Stimulated activated memory B cell treated with anti-CD40 and anti-IgM and Interleukin-4, amounts not matched to agents 10 μg/mL and 1 μg/mL and 100 μg/mL, for 72 hours (primary cell): ENCODE measurements at places on chromosomes 11 and 22.

GRCh38 chr22:33880986-33881385 is 39.3 kb downstream of the LARGE1 start:
- ATAC-seq, result no peak

- no peak for ATAC-seq
Measured at GRCh38 chr22:48902983-48903650, 924.6 kb downstream of the BRD1 start.

GRCh38 chr11:847876-848275 is 5.2 kb downstream of the TSPAN4 start:
- no peak for ATAC-seq

- ATAC-seq, result no peak
Measured at GRCh38 chr11:13010749-13011465, 1.8 kb downstream of the RASSF10 start.

- no peak for ATAC-seq
Measured at GRCh38 chr22:44092636-44093220, 68.6 kb downstream of the PARVB start.

- no peak for ATAC-seq
Measured at GRCh38 chr11:46075168-46075567, 46.1 kb downstream of the PHF21A start.

GRCh38 chr22:38286915-38287669 is 14.3 kb upstream of the TMEM184B start:
- no peak for ATAC-seq

DNA sequence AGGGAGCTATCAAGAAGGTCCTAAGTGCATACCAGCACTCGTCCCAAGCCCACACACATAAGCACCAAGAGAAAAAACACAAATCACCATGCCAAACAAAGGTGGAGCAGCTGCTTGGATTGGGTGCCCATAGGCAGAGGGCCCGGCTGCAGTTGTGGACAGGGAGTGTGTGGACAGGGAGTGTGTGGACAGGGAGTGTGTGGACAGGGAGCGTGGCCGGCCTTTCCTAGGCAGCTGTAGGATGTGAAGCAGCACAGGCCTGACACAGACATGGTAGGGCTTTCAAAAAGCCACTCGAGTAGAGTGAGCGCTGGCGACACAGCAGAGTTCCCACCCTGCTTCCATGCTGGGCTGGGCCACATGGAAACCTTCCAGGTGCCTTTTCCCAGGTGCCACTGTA is 3.5 kb downstream of the RTL6 start:
- no peak for ATAC-seq

- ATAC-seq, result no peak
Measured at GRCh38 chr11:111428113-111428876, 49.2 kb upstream of the POU2AF1 start.

- ATAC-seq, result no peak
Measured at GRCh38 chr22:31199187-31199586, 12.9 kb upstream of the LIMK2 start.

- ATAC-seq, result no peak
Measured at GRCh38 chr11:59523541-59523940, 12.2 kb downstream of the OR4D9 start.

GRCh38 chr11:38927993-38928392 is 2330.0 kb upstream of the RAG2 start:
- no peak for ATAC-seq

DNA sequence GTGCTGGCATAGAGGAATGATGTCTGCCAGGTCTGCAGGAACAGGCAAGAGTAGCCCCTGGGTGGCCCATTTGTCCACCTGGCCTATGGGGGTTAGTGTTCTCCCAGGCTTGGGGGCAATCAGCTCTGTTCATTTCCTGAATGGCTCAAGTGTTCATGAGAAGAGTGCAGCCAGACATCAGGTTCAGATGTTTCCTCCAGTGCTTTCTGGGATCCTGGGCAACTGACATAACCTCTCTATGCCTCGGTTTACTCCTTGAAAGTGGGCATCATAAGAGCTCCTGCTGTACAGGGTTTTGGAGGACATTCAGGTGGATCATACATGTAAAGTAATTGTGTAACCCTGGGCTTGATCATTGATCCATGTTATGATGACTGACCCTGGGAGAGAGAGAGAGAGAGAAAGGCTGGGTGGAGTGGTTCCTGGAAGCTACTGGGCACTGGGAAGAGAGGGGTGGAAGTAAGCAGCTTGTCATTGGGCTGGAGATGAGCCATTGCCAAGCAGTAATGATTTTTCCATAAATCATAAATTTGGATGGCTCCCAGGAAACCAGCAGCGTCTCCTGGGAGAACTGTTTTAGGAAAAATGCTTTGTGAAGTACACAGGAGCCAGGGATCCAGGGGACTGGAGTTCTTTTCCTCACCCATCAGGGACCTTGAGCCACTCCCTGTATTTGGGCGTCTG is 30.2 kb upstream of the ACCSL start:
- no peak for ATAC-seq

GRCh38 chr11:34468209-34468841 is 29.6 kb downstream of the CAT start:
- ATAC-seq, result peak; percentile 45

GRCh38 chr11:2781408-2782274 is 81.8 kb upstream of the KCNQ1OT1 start:
- ATAC-seq, result no peak

- no peak for ATAC-seq
Measured at GRCh38 chr22:23203452-23204124, 23.3 kb downstream of the BCR start.

DNA sequence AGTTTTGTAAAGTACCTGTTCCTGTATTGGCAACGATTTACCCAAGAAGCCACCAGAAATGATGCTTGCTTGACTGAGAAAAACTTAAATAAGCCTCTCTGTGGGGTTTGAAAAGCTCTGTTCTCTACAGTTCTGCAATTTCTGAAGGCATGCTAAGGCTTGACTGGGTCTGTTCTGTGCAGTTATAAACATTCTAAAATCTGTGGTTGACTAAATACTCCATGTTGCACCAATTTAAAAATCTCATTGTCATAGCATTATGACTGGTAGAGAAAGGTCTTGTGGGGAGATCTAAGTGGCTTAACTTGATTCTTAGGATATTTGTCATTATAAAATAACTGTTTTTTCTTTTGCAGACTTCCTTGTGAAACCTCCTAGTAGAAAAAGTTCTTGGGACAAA is 73.7 kb downstream of the MTMR3 start:
- no peak for ATAC-seq
